ENCODE measurements at places on chromosomes 11 and 22.

DNA sequence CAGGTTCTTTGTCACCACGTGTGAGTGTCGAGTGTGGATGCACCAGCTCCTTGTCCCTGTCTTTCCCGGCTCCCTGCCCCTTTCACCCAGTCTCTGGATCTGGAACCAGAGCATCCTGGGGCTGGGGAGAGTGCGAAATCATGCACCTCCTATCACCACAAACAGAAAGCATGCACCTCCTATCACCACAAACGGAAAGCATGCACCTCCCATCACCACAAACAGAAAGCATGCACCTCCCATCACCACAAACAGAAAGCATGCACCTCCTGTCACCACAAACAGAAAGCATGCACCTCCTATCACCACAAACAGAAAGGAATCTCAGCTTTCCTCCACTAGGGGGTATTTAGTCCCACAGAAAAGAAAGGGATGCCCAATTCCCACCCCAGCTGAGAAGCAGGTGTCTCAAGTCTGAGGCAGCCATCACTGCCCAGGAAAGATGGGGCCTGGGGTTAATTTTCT is 5.9 kb upstream of the GLB1L3 start:
- no peak for DNase-seq

- no peak for DNase-seq
Measured at GRCh38 chr11:35163702-35164496, 24.9 kb downstream of the CD44 start.

DNA sequence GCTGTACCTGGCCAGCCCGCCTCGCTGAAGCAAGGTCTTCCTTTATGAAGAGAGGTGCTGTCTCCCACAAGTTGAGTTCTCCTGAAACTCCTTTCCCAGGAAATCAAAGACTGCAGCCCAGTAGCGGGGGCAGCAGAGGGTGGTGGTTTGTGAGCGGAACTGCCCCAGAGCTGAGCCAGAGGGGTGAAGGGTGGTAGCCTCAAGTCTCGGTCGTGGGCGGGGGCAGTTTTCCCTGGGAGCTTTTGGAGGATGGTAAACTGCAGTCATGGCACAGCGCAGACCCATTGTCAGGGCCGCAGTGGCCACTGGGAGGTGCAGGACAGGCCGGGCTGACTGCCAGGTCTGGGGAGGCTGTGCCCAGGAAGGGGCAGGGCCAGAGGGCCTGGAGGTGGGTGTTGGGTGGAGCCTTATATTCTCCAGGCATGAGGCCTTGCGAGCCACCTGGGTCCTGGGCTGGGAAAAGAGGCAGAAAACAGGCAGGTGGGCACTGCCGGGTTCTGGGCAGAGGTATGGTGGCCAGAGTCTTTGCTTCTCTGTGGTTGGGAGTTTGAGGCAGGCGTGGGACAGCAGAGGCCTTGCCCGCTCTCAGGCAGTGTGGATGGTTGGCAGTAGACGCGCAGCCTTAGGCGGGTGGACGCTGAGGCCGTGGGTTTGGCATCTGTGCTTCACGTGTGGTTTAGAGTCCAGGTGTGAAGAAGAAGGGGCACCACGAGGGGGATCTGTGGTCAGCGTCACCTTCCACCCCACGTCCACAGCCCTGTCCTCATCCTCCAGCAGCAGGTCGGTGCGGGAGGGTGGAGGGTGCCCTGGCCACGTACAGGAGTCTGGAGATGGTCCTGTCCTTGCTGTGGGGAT is 1176.4 kb downstream of the BRD1 start:
- no peak for DNase-seq

DNA sequence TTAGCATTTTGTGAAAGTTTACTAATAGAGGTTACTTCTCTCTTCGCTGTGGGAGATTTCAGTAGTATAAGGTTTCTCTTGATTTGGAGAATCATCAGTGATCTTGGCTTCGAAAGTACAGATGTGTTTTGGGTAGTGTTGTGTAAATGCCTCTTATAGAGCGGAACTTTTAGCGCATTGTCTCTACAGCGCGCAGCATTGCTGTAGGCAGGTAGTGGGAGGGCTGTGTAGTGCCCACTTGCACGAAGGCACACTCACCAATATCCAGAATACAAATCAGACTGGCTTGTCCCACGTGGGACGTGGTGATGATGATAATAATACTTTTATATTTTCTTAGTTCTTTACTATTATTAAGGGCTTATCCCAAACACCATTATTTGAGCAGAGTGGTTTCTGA is 51.4 kb downstream of the FAM83F start:
- no peak for DNase-seq

GRCh38 chr11:69654001-69654659 is 13.2 kb downstream of the CCND1 start:
- no peak for DNase-seq

GRCh38 chr22:37986371-37986770 is 2.0 kb upstream of the SOX10 start:
- DNase-seq = no peak

DNA sequence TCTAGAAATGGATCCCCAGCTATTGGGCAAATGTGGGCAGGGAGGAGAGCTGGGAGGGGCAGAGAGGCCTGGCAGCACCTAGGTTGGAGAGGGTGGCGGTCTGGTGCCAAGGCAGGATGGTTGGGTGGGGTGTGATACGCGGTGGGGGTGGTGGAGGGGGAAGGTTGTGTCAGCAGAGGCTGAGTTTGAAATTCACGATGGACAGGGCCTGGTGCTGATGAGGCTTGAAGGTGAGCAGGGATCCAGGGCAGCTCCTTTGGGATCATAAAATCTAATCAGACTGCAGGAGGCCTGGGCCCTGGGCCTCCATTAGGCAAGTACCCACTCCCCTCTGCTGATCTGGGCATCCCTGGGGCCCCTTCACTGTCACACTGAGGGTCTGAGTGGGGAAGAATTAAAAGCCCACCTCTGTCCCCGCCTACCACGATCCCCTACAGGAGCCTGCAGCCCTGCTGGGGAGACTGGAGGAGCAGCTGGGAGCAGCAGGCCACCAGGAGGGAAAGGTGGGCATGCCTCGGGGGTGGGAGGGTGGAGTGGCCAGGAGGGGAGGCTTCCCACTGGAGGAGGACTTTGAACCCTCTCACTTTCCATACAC is 24.0 kb downstream of the IGLL1 start:
- no peak for DNase-seq

DNA sequence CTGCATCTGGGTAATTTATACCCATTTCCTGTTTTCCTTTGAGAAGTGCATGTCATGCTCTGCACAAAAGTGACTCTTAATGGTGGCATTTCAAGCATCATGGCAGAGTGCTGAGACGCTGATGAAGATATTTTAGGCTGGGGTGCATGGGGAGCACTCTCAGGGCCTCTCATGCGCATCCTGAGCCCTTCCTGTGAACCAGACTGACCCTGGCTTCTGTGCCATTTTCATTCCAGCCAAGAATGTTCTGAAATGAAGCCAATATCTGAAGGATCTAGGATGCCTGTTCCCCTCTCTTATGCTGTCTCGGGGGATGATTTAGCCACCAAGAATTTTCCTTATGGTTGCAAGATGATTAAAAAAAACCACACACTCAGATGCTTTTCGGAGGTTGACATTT is 61.5 kb downstream of the MIAT start:
- no peak for DNase-seq

DNA sequence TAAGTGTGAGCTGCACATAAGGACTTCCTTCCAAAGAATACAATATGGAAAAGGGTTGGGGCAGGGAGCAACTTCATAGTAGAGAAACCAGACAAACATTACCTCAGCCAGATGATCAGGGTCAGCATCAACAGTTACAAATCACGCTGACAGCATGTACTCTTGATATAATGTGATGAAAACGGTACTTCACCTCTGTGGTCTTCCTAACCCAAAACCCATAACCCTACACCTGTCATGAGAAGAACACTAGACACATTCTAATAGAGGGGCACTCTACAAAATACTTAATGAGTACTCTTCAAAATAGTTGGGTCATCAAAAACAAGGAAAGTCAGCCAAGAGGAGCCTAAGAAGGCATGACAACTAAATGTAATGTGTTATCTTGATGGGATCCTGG is 43.9 kb downstream of the RRAS2 start:
- DNase-seq = no peak

DNA sequence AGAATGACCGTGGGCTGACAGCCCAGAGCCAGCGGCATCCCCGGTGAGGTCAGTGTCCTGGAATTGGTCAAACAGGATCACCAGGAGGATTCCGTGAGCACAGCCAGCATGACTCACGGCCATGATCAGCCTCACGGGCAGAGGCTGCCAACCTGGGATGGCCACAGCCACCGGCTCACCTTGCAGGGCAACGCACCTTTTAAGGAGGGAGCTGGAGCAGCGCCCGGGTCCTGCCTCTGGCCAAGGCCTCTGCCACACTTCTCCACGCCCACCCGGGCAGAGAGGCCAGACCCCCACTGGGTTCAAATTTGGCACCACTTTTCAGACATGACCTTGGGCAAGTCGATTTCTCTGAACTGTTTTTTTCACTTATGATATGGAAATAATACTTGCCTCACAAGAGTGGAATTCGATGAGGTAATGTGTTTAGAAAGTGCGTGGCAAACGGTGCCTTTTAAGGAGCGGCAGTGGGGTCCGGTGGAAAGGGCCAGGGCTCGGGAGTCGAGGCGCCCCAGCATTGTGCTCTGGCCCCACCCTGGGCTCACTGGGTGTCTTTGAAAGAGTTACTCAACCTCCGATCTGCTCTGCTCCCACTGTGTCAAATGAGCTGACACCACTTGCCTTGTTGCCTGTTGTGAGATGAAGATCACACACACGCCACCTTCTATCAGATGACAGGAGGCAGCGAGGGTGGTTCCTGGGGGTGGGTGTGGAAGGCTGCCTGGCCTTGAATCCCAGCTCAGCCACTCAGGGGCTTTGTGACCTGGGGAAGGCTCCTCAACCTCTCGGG is 16.0 kb downstream of the TXN2 start:
- DNase-seq = peak; percentile 80

GRCh38 chr11:60872961-60873524 is 5.7 kb downstream of the ZP1 start:
- no peak for DNase-seq

- no peak for DNase-seq
Measured at GRCh38 chr22:32518848-32519247, 44.2 kb downstream of the FBXO7 start.

- no peak for DNase-seq
Measured at GRCh38 chr11:47850337-47850736, 2.2 kb upstream of the NUP160 start.

DNA sequence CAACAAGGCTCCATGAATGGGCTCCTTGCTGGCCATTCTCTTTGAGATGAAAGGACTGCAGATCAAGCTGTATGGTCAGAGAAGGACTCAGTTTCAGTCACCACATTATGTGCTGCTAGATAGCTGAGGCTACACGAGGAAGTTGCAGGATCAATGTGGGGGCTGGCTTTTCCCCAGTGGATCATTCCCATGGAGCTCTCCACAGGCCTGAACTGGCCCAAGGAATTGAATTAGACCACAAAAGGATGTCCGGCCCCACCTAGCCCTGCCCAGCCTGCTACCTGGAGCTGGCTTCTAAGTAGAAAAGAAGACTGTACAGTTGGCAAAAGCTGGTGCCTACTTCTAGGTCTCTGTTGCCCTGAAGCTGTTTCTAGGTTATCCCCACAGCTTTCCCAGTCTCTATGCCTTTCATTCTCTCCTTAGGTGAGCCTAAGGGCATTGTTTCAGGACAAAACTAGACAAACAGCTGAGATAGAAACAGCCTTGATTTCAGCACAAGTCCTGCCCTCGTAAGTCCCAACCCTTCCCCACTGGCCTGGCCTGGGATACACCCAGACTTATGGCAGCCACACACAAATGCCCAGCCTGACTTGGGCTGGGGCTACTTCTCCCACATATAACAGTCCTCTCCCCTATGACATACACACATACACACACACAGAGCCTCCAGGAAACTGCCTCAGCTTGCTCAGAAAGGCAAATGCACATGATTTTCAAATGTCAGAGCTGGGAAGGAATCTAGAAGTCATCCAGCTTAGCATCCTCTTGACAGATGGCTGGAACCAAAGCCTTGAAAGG is 129.1 kb upstream of the NCAM1 start:
- DNase-seq = no peak

- no peak for DNase-seq
Measured at GRCh38 chr11:61739966-61740365, 12.5 kb upstream of the MYRF start.

DNA sequence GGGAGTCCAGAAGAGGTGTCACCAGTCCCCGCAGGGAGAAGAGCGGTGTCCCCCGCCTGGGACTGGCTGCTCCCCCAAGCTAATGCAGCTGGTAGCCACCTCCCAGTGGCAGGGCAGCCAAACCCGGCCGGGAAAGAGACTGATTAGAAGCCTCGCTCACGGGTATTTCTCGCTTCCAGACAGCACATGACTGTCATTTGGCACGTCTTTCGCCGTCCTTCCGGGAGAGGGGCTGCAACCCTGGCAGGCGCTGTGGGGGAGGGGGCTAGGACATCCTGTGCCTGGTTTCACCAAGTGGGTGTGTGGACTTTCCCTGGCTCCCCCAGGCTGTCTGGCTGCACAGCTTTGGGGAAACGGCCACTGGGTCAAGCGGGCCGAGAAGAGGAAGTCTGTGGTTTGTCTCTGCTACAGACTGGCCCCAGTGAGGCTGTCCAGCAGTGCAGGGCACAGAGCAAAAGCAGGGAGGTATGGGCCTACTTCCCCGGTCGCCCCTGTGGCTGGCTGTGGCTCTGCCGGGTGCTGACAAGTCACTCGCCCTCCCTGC is 3.8 kb downstream of the CD81 start:
- no peak for DNase-seq

- DNase-seq = no peak
Measured at GRCh38 chr11:2215230-2215560, 43.6 kb upstream of the TH start.

- DNase-seq = no peak
Measured at GRCh38 chr11:78791254-78791653, 216.6 kb upstream of the NARS2 start.

- DNase-seq = no peak
Measured at GRCh38 chr11:116422956-116423600, 349.7 kb downstream of the BUD13 start.

GRCh38 chr11:12798609-12799011 is 124.4 kb downstream of the TEAD1 start:
- no peak for DNase-seq

GRCh38 chr11:44332665-44333064 is 22.7 kb upstream of the ALX4 start:
- no peak for DNase-seq

GRCh38 chr11:113370634-113371033 is 16.9 kb upstream of the ANKK1 start:
- no peak for DNase-seq

GRCh38 chr22:43377548-43377895 is 34.3 kb upstream of the MPPED1 start:
- no peak for DNase-seq

- no peak for DNase-seq
Measured at GRCh38 chr11:28460348-28460747, 352.2 kb downstream of the METTL15 start.

All from glomerular endothelial cell (primary cell).